Right kidney (tissue), 9 donors: ENCODE measurements at places on chromosomes 16 and 17.

DNA sequence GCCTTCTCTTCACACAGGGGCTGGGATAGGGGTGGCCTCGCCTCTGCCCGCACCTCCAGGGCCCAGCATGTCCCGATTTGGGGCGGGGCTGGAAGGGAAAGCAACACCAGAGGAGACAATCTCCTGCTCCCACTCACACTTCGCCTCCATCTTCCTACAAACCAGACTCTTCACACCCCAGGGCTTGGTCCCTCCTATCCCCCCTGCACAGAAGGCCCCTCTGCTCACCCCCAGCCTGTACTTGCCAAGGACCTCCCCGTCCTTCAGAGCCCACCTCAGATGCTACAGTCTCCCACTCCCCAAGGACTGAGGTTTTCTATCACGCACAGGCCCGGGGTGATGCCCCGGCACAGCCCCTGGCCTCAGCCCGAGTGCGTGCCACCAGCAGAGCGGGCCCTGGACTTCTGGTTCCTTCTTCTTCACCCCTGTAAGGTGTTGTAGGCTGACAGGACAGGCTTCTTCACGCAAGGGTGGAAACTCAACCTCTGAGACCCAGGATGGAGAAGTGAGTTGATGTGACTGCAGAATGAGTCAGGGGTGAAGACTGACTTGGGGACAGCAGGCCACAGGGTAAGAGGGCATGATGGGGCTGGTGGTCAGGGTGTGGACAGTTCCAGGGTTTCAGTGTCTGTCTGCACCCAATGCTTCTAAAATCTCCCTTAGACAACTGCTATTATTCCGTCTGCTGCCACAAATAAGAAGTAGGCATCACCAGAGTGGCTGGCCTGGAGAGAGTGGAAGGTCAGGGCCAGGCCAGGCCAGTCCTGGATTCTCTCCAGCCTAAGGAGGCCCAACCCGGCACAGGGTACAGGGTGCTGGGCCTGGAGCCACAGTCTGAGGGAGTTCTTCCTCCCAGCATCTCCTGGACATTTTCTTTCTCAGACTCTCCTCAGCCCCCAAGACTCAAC, 2.5 kb downstream of the ITGAE start:
- DNase-seq = no peak

DNA sequence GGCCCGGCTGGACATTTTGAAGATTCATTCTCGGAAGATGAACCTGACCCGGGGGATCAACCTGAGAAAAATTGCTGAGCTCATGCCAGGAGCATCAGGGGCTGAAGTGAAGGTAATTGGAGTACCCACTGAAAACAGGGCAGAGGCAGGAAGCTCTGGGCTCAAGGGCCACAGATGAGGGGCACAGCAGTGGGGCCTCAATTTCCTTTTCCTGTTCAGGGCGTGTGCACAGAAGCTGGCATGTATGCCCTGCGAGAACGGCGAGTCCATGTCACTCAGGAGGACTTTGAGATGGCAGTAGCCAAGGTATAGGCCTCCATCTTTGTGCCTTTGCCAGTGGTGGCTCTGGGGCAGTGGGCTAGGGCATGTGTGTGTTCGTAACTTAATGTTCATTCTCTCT, 4.0 kb upstream of the FTSJ3 start:
- DNase-seq = no peak

DNA sequence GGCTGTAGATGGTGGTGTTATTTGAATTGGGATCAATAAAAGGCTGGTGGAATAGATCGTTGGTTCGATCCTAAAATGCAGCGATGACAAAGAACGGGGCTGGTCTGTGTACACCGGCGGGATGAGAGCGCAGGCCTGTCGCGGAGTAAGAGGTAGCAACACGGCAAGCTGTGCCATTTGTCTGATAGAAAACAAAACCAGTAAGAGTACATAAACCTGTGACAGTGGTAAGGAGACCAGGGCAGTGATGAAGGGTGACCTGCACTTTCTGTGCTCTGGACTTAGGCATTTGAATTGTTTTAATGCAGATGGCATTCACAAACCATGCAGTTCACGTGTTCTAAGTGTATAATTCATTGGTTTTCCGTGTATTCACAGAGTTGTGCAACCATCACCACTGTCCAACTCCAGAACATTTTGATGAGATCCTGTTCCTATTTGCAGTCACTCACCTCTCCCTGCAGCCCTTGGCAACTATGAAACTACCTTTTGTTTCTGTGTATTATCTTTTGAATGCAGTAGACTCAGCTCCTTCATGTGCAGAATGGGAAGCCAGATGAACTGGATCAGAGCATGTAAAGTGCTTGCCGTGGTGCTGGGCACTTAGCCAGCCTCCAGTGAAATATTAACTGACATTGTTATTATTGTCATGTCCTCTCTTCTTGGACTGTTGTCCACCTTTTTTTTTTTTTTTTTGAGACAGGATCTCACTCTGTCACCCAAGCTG, 286.1 kb downstream of the SNX29 start:
- DNase-seq = no peak

GRCh38 chr17:80971704-80972304, 19.8 kb upstream of the CHMP6 start:
- no peak for DNase-seq

GRCh38 chr17:44221084-44221861, 1.8 kb upstream of the UBTF start:
- DNase-seq = peak; percentile 90

GRCh38 chr16:4958510-4959438, 644 bp downstream of the SEC14L5 start:
- DNase-seq = no peak
